ENCODE measurements at places on chromosomes 1 and 21.

DNA sequence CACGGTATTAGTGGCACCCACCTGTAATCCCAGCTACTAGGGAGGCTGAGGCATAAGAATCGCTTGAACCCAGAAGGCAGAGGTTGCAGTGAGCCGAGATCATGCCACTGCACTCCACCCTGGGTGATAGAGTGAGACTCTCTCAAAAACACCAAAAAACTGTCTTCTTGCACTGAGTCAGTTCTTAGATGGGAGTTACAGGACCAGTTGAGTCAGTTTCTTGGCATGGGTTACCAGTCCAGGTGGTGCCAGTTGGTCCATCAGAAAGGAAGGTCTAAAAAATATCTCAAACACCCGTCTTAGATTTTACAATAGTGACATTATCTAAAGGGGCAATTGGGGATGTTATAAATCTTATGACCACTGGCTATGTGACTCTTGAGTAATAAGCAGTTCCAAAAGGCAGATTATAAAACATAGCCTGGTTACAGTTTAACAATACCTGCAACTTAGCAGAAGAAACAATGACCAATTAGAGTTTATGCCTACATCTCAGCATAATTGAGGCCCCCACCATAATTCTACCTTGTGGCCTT, 206.9 kb upstream of the FGGY start:
- DNase-seq, result no peak

- no peak for DNase-seq
Observed at GRCh38 chr1:202143011-202143767, 1.3 kb downstream of the ARL8A start.

DNA sequence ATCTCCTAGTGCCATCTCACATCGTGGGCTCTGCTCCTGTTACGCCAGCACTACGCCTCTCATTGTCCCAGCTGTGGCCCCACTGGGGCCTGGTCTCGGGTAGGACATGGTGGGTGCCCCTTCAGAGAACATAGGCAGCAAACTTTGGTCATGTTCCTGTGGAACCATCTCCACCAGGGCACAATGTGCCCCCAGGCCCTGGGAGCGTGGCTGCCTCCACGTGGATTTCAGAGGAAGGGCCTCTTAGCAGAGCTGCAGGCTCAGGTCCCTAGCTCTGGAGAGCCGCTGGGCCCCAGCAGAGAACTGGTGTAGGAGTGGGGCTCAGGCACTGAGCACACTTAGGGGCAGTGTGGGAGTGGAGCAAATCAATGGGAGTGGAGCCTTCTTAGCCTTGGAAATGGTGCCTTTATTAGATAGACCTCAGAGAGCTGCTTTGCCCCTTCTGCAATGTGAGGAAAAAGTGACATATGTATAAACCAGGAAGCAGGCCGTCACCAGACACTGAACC, 460.0 kb downstream of the NCAM2 start:
- DNase-seq, result no peak

GRCh38 chr1:185351734-185352466, 34.9 kb upstream of the IVNS1ABP start:
- DNase-seq, result no peak

- DNase-seq, result no peak
Observed at GRCh38 chr1:115233598-115233997, 104.5 kb downstream of the NGF start.

GRCh38 chr1:204854286-204854685, 16.4 kb upstream of the NFASC start:
- DNase-seq, result no peak

- DNase-seq, result no peak
Observed at GRCh38 chr1:2834741-2835564, 33.5 kb upstream of the TTC34 start.

- DNase-seq, result no peak
Observed at GRCh38 chr1:14800500-14801076, 202.1 kb downstream of the KAZN start.

DNA sequence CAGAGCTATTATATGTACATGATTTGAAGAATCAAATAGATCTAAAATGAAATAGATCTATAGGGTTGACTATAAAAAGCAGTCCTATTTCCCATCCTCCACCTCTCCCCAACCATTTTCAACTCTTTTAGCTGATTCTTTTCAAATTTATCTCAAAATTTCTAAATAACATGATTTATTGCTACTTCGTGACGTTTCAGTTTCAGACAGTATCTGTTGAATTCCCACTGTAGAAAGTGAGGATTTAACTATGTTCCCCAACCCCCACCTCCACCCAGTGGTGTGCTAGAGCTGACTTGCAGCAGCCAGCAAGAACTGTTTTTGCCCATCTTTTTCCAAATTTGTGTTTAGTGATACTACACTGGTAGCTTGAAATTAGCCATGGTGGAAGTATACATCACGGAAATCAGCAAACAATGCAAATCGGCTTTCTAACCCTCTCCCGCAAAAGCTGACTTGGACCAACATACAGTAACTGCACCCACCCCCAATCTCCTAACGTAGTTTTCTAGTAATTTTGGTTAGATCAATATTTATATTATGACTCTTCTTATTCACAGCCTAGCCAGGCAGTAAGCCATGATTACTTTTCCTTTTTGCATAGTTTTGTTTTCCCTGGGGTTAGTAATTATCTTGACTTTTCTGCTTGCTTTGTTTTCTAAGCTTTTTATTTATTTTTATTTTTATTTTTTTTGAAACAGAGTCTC, 10.9 kb downstream of the SEMA4A start:
- DNase-seq, result no peak

DNA sequence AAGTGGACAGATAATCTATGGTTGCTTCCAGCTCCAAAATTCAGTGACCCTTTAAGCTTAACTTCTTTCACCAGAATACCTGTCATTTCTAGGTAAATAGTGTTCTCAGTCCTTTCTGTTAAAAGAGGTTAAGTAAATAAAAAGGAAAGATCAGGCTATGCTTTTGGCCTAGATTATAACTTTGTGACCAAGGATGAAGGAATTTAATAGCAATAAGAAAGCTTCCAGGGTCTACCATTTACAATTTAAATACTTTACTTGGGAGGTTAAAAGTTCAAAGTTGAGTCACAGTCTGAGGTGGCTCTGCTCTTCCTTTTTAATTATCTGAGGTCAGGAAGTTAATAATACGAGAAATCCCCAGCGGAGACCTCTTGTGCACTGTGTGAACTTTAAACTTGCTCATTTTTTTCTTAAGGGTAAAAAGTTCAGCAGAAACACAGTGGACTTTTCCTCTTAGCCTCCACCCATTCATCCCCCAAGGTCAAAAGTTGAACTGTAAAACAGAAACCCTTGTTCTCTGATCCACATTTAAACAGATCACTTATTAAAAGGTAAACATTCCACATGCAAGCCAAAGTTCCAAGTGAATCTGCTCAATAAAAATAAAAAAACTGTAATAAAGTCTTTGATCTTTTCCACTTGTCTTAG, 187.1 kb downstream of the NRIP1 start:
- DNase-seq, result no peak

Data from prostate gland (tissue), 2 donors.